Stimulated activated CD4-positive, alpha-beta T cell treated with anti-CD3 and anti-CD28 coated beads, Interleukin-15, amount 100 ng/mL, for 24 hours (primary cell): ENCODE measurements at places on chromosomes 6 and 20.

DNA sequence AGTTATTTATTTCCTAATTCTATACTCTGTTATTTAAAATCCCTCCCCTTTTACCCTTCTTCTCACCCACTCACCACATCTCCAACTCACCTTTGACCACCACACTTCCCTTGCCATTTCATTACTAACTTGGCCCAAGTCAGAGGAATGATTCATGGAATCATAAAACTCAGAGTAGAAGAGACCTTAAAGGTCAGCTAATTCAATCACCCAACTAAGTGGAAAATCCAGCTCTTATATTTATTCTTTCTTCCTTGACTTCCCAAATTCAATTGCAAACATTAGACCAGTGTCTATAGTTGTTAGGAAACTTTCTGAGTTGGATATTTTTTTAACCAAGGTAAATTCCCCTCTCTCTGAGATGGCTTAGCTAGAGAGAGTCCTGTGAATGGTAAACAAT is 26.5 kb upstream of the HEY2 start:
- DNase-seq = no peak

DNA sequence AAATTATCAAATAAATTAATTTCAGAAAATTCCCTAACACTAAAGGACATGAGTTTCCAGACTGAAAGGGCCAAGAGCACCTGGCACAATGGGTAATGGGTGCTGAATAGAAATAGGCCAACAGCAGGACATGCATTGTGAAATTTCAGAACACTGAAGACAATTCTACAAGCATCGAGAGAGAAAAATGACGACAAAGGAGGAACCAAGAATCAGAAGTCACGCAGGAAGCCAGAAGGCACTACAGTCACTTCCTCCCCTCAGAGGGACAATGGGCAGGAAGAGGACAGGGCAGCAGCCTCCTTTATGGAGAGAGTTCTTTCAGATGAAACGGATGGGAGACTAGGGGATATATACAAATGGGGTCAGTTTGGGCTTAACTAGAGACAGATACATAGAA is 29.6 kb downstream of the PCNA start:
- DNase-seq = no peak

GRCh38 chr6:131909408-131910218 is 41.6 kb downstream of the CCN2 start:
- peak; percentile 82 for DNase-seq

- no peak for DNase-seq
Observed at GRCh38 chr20:50153153-50153499, 397 bp downstream of the PEDS1 start.

- no peak for DNase-seq
Observed at GRCh38 chr6:30510419-30511168, 21.3 kb downstream of the HLA-E start.

GRCh38 chr6:125511809-125512396 is 210.1 kb upstream of the HDDC2 start:
- DNase-seq = no peak
